Activated CD4-positive, alpha-beta T cell treated with anti-CD3 and anti-CD28 coated beads, Interleukin-2, amount 50 U/mL, for 24 hours (primary cell): ENCODE measurements at places on chromosomes 1 and 21.

DNA sequence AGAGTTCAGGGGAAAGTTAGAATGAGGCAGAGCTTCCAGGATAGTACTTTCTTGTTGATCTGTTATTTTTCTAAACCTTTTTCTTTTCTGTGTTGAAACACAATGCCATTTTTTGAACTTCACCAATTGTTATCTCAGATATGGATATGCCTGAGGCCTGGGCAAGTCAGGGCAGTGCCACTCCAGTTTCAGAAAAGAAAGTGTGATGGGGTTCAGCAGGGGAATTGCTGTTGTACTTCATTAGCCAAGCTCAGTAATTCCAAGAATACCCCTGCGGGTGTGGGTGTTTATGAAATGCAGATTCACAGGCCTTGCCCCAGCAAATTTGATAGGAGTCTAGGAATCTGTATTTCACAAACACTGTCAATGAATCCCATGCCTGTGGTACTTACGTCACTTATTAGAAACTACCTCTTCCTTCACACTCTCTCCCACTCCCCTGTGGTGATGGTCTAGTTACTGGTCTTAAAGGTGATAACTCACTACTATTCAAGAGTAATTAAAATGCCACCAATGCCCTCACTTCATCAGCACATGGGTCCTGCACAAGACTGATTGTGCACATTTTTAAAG is 142.3 kb downstream of the PBX1 start:
- DNase-seq, result no peak

DNA sequence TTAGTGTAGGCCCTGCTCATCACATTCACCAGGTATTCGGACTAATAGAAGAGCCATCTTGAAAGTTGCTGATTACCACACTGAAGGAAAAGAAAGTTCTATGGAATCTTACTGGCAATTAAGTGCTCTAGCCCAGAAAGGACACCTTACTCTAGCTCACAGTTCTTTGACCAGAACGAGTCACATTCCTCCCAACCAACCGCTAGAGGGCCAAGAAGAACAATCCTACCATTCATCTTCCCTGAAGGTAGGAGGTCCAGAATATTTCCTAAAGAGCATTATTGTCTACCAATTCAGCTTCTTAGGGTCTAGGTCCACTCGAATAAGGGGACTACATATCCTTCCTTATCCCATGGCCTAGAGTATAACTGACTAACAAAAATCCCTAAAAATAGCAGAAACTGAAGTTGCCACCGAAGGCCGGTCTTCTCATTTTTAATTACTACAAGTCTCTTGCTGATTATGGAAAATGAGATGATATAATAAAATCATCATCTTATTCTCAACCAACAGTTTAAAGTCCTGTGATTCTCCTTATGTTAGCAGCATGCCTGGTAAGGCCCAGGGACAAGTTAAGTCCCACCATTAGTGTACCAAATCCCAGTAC is 2.7 kb upstream of the FMO1 start:
- no peak for DNase-seq

GRCh38 chr1:191974004-191974403 is 184.3 kb upstream of the RGS18 start:
- no peak for DNase-seq

- no peak for DNase-seq
Observed at GRCh38 chr1:19643121-19643520, 990 bp upstream of the NBL1 start.

DNA sequence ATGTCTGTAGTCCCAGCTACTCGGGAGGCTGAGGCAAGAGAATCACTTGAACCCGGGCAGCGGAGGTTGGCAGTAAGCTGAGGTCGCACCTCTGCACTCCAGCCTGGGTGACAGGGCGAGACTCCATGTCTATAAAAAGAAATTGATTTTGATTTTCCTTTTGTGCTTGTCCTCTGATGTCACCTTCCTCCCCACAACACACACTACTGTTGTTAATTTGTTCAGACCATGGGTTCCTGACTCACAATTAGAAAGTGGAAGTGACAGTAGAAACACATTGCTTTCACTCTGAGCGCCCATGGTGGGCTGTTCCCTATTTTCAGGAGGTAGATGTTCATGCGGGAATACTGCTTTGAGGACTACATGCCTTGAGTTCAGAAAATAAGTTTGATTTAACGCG is 165.5 kb upstream of the KCNJ6 start:
- DNase-seq, result no peak

GRCh38 chr1:202274611-202275010 is 67.1 kb downstream of the UBE2T start:
- DNase-seq, result no peak

DNA sequence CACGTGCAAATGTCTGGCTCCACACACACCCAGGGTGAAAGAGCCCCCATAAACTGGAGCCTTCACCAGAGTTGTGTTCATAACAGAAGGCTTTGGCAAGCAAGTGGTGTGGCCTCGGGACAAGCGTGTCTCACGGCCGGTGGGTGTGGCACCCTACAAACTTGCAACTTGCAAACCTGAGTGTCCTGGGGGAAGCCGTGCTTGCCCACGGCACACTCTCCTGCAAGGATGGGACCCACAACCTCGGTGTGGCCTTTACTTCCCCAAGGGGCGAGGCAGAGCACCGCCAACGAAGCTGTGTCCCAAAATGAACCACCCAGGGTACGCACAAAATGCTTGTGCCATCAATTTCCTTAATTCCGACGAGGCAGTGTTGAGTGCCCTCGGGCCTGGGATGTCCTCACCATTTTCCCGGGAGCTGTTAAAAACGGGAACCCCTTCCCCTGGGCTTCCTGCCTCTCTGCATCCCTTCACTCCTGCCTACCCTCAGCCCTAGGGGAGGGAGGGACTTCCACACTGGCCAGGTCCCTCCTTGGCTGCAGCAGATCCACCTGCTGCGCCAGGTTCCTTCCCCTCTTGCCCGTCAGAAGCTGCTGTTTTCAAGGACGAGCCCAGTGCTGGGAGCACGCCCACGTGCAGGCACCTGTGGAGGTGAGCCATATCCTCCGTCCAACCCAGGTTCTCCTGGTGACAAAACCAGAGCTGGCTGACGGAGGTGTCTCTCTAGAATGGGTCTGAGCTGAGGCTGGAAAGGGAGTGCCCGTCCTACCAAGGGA is 111.4 kb downstream of the NPHP4 start:
- DNase-seq, result no peak

DNA sequence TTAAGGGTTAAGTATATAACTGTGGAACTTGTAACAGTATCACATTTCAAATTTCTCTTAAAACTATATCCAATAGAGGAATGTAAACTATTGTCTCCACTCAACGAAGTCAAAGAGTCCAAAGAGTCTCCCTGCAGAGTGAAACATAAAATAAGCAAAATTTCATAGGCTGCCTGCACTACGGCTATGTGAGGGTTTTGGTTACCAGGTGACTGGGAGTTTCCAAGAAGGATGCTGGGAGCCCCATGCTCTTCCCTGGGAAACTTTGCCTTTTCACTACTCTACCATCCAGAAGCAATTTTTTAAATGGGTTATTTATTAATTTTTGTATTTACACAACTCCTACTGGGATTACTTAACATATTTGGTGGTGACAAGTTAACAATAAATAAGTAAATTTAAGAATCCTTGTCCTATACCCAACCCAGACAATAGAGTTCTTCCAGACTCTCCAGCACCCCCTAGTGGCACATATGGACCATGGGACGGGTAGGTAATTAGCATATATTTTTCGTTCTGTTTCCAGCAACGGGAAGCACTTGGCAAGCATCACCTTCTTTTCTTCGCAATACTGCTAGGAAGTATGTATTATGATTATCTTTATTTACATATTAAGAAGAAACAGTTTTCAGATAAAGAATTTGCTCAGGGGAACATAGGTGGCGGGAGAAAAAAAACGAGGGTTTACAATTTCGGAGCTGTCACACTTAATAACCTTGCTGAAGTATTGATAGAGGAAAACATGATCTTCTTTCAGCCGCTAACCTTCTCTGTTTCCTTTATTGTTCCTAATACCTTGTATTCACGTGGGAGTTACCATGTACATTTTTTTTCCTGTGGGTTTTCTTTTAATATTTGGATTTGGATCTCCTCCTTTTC is 3.5 kb downstream of the FMO2 start:
- DNase-seq, result no peak

DNA sequence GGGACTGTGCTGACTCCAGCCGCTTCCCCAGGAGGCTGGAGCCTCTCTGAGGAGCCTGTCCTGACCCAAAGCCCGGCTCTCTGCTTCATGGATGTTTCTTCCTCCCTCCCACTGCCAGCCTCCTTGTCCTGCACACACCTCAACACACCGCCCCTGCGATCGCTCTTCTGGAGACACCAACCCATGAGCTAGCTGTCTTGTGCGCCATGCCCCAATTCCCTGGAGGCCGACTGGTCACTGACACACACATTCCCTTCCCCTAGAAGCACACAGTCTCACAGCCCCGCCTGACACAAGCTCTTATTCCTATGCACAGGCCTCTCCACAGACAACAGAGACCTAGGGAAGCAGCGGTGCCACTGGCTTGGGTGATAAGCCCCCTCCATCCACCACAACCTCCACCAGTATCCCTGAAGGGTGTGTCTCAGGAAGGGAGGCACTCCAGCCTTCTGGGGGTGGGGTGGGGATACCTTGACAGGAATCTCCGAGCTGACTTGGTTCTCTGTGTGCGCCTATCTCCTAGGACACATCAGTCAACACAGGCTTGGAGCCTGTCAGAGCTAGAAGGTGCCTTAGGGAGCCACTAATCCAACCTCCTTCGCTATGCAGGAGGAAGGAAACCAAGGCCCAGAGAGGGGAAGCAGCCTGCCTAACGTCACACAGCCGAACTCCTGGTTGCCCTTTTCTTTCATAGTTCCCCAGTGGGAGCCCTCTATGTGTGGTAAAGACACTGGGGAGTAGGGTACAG is 31.1 kb downstream of the AHDC1 start:
- DNase-seq, result no peak

DNA sequence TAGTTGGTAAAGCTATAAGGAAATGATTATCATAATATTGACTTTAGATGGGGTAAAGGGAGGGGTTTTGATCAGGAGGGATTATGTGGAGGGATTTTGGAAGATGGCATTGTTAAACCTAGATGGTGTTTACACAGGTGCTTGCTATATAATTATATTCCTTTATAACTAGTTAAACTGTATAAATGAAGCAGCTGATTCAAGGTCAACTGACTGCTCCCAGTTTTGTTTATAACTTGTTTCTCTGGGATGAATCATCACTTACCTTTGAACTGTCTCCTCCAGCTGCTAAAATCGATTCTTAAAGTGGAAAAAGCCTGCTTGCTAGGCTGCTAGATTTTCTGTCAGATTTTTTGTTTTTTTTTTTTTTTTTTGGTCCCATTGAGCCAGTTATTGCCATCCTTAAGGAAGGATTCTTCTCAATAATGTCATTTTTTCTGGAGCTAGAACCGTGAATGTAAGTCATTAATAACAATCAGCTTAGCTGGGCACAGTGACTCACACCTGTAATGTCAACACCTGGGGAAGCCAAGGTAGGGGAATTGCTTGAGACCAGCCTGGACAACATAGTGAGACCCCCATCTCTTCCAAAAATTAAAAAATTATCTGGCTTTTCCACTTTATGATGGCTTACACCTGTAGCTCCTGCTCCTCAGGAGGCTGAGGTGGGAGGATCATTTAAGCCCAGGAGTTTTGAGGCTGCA is 153.2 kb downstream of the PIK3R3 start:
- DNase-seq, result no peak

DNA sequence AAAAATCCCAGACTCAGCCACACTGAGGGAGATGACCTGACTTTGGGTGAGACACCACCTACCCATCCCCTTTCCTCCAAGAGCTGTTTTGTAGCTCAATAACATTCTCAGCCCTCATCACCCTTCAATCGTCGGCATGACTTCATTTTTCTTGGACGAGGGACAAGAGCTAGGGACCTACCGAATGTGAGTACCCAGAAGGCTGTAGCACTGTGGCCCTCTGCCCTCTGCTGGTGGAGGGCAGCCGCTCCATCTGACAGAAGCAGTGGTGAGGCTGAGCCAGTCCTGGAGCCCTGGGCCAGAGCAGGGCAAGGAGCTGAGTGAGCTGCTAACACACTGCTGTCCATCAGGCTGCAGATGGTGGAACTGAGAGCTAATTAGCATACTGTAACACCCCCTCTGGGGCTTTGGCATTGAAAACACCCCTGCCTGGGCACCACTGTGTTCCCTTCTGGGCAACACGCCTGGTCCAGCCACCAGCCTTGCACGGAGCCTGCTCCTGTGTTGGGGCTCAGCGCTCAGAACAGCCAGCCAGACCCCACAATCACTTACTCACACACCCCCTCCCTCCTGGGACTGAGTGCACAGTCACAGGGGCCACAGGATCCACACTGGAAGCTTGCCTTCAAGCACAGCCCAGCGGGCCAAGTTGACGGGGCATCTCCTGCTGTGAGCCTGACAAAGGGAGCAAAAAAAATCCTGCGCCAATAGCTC is 18.3 kb upstream of the ALPL start:
- no peak for DNase-seq

DNA sequence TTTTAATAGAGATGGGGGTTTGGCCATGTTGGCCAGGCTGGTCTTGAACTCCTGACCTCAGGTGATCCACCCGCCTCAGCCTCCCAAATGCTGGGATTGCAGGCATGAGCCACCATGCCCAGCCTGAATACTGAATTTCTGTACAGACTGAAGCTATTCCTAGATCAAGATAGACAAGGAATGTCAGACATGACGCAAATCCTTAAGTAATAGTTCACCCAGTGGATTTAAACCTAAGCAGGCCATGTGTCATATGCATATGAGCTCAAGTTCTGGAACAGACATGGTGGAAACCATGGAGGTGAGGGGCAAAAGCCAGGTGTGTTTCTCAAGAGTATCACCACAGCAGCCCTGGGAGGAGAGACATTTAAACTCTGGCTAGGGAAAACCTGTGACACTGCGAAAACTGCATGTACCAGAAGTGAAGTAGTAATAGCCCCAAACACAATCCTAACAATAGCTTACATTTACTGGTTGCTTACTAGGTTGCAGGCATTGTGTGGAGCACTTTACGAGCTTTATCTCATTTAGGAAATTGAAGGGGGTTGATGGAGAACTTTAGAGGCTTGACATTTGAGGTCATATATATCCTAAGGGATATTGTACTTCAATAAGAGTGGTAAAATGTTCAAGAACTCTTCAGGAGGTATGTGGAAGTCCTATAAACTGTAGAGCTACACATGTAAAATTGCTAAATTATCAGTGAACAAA is 31.7 kb upstream of the MAN1A2 start:
- no peak for DNase-seq

GRCh38 chr1:29876441-29876840 is 640.1 kb downstream of the PTPRU start:
- no peak for DNase-seq

DNA sequence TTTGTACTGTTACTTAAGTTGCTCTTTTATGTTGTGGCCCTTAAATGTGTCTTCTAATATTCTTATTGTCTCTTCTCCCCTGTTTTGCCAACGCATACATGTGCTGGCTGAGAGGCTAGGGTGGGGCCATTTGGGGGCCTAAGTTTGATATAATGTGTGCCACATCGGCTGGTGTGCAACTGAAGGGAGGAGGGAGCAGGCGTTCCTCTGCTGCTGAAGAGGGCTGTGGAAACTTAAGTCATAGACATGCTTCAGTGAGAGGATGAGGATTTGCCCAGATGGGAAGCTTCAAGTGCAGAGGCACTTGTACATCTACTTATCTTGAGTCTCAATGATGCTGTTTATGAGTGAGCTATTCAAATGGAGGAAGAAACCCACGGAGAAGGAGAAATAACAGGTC is 630.6 kb downstream of the LMO4 start:
- no peak for DNase-seq
